ENCODE measurements at places on chromosomes 12 and 14. TPM values are rescaled to one million over a fixed set of nuclear protein-coding genes. Genes with fewer than 3 reads are reported as not detected.

DNA sequence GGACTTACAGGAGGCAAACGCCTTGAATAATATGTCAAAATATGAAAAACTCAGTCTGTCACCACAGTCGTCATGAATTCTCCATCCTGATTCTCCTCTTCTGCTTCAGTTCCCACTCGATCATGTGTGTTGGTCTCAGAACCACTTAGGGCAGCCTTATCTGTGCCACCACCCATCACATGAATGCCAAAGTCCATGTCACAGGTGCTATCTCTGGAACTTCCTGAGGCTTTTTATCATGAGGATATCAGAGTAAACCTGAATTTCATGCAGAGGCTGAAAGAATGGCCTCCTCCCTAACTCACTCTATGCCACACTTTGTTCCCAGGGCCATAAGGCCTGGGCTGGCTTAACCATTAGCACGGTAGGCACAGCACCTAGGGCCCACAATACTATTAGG lies 28.8 kb upstream of the MAP3K9 start:
- no peak for DNase-seq

GRCh38 chr14:69263364-69263763 lies 3.4 kb downstream of the GALNT16 start:
- no peak for DNase-seq

GRCh38 chr12:13199592-13199991 lies 3.1 kb downstream of the EMP1 start:
- DNase-seq = no peak

- DNase-seq = no peak
These were observed 15.0 kb upstream of the ORAI1 start for GRCh38 chr12:121611306-121611705.

GRCh38 chr12:103269946-103270345 lies 225.8 kb downstream of the C12orf42 start:
- no peak for DNase-seq

- no peak for DNase-seq
These were observed 30.9 kb upstream of the NKX2-1 start for GRCh38 chr14:36550899-36551298.

GRCh38 chr12:55707841-55708694 lies at the start of gene ITGA7:
Gene ITGA7 (minus strand): TSS chr12:55707904. CDS start chr12:55707682, 222 bp downstream.
- DNase-seq = no peak

DNA sequence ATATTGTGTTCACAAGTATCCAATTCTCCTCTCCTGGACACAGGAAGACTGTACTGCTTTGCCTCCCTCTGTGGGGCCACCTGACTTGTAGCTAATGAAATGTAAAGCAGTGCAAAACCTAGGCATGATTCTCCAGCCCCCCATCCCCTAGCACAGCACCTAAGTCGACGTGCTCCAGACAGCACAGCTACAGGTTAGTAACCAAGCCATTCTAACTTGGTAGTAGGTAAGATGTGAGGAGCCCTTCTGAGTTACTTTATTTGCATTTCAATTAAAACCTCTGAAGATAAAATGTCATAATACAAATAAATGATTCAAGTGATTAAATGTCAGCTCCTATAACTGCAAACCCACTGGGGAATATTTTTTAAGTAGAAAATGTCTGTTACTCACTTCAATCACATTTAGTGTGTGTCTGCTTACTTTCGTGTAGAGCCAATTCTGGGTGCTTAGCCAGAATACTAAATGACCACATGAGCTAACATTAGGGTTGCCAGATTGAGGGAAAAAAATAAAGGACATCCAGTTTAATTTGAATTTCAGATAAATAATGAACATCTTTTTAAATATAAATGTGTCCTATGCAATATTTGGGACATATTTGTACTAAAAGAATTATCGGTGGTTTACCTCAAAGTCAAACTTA lies 64.8 kb upstream of the HIF1A start:
- DNase-seq = no peak

DNA sequence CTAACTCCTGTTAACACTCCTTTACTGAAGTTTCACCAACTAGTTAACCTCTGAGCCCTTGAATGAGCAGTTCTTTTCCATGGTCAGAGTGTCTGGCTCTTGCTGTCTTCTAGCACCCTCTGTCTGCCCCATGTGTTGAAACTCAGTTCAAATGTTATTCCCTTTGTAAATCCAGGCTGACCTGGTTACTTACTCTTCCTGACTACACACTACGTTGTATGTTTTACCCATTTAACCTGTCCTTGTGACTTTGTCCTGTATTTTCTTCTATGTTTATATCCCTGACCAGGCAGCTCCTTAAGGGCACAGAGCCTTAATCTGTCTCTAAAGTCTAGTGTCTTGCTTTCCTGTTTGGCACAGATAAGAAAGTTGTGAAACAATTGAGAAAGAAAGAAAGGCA lies 389.0 kb upstream of the RPL10L start:
- DNase-seq = peak; percentile 11

DNA sequence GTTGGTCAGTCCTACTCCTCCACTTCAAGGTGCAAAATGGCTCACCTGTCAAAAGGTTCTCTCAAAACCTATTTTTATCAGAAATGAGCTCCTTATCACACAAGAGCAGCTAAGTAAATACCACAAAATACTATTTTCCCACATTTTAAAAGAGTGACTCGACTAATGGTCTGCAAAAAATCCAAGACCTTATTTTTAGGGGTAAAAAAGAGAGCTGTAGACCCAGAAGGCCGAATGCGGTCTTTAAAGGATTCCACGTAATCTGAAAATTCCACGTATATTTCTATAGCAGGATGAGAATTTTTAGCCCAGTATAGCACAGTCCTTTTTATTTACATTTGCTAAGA lies 3.8 kb downstream of the C14orf93 start:
- DNase-seq = no peak

DNA sequence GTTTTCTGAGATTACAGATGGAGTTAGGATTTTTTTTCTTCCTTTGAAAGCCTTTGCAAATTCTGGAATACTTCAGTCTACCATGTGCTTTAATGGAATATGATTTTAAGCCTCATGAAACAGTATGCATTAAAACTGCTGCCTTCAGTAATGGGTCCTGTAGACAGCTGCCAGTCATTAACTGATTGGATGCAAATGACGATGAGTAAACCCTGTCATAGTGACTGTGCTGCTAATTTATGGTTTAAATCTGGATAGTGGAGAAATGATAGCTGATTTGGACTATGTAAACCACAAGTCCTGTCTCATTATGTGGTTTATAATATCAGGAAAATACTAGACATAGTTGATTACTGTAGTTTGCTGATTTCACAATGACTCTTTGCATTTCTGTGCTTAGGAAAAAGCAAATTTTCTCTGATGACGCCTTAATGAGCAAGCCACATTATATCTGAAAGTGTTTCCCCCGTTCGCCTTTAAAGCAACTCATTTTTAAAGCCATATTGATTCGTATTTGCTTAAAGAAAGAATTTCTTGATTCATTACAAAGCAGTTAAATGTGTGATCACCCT lies 217.6 kb downstream of the TMTC2 start:
- DNase-seq = no peak

DNA sequence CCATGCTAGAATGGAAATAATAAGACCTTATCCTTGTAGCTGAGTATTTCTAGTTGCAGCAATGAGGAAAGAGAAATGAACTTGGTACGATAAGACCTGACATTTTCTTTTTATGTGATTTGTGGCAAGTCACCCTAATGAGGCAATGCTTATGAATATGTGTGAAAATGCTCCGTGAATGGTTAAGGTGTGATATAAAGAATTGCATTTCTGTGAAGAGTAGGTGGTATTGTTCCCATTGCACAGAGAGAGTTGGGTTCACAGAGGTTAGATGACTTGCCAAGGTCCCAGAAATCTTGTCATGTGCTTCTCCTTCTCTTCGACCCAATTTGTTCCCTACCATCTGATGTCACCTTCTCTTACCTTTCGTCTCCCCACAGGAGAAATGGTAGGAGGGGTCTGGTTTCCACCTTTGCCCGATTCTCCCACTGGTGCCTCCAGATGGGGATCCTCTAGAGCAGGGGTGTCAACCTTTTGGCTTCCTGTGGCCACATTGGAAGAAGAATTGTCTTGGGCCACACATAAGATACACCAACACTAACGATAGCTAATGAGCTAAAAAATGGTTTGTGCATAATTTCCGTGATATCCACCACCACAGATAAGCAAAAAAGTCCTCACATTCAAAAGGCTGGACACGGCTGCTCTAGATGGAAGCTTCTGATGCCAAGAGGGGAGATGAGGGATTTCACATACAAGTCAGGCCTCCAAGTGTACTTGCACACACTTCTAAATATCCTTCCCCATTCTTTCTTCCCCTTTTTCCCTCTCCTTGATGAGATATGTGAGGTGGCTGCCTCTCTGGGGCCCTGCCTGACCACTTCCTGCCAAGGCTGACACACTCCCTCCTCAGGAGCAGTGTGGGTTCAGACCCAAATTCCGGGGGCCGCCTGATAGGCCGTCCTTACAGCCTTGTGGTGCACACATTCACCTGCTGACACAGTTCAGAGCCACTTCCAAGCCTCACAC lies 96.1 kb downstream of the PLXNC1 start:
- DNase-seq = no peak

DNA sequence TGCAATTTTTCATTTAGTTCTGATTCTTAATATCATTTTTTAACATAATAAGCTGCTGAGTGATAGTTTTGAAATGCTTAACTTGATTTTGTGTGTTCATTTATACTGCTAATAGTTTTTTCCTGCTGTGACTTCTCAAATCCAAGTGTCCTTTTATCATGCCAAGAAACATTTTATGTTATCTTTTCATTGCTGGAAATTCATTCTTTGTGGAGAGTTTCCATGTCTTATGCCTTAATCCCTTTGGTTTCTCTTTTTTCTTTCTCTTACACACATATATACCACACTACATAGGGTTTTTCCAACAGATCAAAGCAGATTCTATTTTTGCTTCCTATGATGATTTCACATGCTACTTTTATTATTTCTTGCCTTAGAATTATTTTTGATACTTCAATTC lies 981.1 kb downstream of the SLC6A15 start:
- DNase-seq = no peak

DNA sequence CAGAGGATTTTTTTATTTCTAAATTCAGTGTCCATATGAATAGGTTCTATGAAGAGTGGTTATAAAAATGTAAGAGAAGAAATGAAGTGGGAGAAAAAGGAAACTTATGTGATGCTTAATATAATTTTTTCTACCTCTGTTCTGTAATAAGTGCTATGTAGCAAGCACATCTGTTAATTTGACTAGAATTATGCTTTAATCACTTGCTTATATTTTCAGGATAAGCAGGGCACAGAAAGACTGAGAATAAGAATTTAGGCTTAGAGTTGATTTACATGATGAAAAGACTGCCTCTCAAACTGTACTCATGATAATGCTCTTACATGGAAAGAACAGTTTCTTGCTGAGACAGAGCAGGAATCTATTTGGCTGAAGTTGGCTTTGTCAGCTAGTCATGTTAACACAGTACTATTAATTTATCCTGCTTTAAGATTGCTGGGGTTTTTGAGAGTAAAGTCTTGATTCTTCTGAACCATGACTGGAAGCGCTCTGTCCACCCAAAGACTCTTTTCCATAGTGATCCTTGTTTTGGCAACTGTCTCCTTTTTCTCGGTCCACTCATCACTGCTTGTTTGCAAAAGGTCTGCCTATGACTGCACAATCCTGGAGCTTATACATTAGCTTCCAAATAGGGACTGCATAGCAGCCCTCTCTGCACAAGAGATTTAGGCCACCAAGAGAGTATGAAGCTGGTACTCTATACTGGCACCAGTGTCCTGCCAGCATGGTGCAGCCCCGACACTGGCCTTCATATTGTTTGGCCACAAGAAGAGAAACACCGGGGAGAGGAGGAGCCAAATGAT lies 98.8 kb downstream of the AKAP6 start:
- no peak for DNase-seq

GRCh38 chr14:50670866-50671256 lies 2.8 kb upstream of the SAV1 start:
- no peak for DNase-seq

GRCh38 chr12:76784600-76785051 lies 20.7 kb downstream of the ZDHHC17 start:
- no peak for DNase-seq

DNA sequence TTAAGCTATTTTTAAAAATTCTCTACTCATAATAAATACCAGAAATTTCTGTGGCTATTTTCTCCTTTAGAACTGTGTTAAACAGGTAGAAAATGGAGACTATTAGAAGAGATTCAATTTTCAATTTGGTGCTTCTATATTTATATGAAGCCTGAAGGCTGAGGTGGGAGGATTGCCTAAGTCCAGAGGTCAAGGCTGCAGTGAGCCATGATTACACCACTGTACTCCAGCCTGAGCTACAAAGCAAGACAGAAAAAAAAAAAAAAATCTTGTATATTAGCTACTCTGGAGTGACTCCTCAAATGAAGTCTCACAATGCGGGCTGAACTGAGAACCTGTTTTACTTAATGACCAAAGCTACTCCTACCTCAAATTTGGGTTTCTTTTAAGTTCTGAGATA lies 9.8 kb upstream of the DPF3 start:
- DNase-seq = no peak

- no peak for DNase-seq
These were observed 2.3 kb upstream of the AGAP2 start for GRCh38 chr12:57740656-57741412.

- DNase-seq = no peak
These were observed 111.8 kb upstream of the DNM1L start for GRCh38 chr12:32567296-32567674.

DNA sequence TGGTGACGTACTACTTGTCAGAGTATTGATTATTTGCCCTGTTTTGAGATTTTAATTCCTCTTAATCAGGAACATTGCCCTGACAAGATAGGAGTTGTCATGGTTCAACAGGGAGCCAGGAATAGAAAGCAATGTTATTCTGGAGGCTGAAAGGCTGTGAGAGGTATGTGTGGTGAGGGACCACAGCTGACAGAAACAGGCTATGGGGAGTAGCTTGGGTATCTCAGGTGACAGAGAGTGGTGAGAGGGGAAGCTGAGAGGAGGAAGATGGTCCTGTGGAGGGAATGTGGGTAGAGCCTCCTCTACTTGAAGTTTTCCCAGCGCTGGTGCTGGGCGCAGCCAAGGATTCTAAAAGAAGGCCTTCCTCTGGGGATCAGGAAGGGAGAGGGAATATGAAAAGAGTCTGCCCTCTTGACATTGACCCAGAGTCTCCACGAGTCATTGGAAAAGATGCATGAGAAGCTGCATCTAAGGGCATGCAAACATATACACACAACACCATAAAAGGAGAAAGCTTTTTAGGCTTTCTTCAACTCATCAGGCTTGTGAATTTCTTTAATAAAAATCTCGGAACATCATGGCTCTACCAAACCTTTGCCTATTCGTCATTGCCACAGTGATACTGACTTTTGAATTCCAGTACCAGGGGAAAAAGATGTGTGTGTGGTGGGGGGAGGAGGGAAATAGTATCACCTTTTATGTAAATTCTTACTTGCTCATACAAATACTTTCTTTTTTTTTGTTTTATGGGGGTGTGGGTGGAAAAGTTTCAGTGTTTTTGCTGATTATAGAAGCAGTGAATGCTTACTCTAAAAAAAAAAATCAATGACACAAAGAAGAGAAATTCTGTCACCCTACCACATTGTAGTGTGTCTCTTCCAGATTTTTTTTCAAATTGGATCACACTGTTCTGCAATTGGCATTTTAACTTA lies 39.9 kb upstream of the DHRS7 start:
- DNase-seq = no peak

PPP2R5C gene
- 121 TPM for polyA plus RNA-seq

BTBD7 gene
- 52.9 TPM for polyA plus RNA-seq

CAPZA3 gene
- not detected for polyA plus RNA-seq

SIX4 gene
- 7.7 TPM for polyA plus RNA-seq

KCNK13 gene
- 0.23 TPM for polyA plus RNA-seq

Data from left renal pelvis (tissue), 4 donors.